ENCODE measurements at places on chromosomes 1 and 21. TPM values are rescaled to one million over a fixed set of nuclear protein-coding genes. Genes with fewer than 3 reads are reported as not detected.
A peak's percentile ranks its signal among the peaks of the same experiment; 100 is the strongest.

WNT9A gene
- 5.1 TPM for total RNA-seq

DNA sequence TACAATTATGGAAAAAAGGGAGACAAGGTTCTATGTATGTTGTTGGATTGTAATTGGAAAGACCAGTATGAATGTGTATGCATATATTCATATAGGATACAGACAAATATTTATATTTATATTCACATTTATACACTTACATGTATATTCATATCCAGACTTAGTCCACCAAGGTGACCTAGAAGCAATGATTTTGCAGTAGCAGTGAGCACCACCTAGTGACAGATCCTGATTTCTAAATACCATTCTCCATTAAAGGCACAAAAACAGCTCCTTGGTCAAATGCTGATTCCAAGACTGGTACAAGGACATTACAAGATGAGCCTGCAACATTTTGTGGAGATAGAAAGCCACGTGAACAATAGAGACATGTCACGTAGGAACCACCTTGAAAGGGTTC lies 153.4 kb downstream of the SDCCAG8 start:
- DNase-seq = peak; percentile 42

BMP8B gene
- total RNA-seq = 1.5 TPM

TTLL10 gene
- not detected for total RNA-seq

GRCh38 chr1:54403808-54404261 lies 2.4 kb downstream of the SSBP3 start:
- DNase-seq = no peak

TTLL7 gene
- 50.8 TPM for total RNA-seq
